Stimulated activated naive CD4-positive, alpha-beta T cell (primary cell): ENCODE measurements at places on chromosomes 7 and 10.

GRCh38 chr10:77187376-77187999 is 450.1 kb downstream of the KCNMA1 start:
- no peak for DNase-seq

DNA sequence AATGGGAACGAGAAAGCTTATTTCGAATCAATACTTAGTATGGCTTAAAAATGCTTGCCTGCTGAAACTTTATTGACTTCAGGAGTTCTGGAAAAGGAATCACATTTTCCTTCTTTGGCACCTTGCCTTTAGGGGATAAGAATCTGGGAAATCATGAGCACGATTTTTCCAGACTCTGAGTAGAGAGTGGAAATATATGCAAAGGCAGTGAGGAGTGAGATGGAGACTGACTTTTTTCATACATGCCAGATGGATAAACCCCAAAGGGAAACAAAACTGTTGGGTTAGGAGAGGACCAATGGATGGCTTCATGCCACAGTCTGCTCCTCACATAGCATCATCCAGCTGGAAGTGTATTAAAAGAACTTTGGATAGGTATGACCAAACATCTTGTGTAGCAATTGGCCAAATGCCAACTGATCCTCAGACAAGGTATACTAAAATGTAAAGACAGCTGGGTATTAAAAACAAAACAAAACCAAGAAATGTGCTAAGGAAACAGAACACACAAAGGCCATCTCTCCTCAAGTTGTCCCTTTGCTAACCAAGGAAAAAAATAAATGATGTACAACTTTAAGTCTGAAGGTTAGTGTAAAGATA is 1.7 kb downstream of the COL28A1 start:
- no peak for DNase-seq

DNA sequence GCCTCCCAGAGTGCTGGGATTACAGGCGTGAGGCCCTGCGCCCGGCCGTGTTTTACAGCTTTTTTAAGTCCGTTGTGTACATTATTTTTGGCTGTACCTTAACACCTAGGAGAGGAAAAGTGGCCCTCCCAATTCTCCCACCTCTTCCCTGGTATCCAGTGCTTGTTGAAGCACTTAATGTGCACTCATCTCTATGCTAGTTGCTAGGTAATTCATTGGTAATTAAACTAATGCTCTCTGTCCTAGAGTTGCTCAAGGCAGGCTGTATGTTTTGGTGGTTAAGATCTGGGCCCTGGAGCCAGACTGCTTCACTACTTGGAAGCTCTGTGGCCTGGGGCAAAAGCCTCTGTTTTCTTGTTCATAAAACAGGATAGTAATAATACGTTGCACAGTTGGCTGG is 19.6 kb downstream of the AVPI1 start:
- no peak for DNase-seq

DNA sequence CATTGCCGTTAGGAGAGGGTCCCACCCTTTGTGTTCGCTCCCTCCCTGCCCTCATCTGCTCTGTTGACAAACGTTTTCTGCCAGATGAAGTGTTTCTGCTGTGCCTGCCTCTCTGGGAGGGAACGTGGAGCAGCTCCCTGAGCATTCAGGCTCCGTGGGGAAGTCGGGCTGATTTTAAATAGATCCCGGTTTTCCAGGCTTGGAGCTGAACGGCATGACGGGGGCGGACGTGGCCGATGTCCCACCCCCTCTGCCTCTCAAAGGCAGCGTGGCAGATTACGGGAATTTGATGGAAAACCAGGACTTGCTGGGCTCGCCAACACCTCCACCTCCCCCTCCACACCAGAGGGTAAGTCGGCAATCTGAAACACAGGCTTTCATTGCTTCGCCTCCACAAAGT is 101.9 kb upstream of the NPS start:
- no peak for DNase-seq

- DNase-seq, result no peak
Measured at GRCh38 chr10:55629793-55630490, 731.1 kb downstream of the ZWINT start.

- no peak for DNase-seq
Measured at GRCh38 chr10:76352300-76352699, 920.9 kb downstream of the LRMDA start.

DNA sequence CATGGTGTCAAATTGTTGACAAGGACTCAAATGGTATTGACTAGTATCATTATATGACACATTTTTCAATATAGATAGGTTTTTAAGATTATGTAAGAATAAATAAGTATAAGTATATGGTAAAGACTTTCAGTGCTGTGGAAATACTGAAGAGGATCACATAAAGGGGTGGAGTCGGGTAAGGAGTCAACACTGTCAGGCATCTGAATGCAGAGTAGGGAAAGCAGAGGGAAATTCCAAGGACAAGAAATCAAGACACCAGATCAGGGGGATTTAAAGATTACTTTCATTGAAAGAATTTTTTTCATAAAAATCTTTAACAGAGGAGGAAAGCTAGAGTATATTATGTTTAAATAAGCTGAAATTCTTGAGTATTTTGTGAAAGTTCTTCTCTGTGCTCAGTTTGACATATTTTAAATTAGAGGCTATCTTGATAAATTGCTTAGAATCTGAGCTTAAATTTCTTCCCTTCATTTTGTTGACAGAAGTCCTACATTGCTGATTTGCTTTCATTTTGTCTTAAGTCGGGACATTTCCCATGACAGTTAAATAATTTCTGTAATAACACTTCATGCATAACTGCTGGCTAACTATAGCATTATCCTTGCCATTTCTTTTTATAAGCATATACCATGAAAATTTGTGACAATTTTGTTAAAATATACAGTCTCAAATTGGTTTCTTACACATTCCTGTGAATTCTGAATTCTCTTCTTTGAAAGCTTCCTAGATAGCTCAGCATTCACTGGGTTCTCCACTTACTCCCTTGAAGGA is 244.3 kb downstream of the PRKG1 start:
- DNase-seq, result no peak
